ENCODE measurements at places on chromosomes 6 and 20.

DNA sequence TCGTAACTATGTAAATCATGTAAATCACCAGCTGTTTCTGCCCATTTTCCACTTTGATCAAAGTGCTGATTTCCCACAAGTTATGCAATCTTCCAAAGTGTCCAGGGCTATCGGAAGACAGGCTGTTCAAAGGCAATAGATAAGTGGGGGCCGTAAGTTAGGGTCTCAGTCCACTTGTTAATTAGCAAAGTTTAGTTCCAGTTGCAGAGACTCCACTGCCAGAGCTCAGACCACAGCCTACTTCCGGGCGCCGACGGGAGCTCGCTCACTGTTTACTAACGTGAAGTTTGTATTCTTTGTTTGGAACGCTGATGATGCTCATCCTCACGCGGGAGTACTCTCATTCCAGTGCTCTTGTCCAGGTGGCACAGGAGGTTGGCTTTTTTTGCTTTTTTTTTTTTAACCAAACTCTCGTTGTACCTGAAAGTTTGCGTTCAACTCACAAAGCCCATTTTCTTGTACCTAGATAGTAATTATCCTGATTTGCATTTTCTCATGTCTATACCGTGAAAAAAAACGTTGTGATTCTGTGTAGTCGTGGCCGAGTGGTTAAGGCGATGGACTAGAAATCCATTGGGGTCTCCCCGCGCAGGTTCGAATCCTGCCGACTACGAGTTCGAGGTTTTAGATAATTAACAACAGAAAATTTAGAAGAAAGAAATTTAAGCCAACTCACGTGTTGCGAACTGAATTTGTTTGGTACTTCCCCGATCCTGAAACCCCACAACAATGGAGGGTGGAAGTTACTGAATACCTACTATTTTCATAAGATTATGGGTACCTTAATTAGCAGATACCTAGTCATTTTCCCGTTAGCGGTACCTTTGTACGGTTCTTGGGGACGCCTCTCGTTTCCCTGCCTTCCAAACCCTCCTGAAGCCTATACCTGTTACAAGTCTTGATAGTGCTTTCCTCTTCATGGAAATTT is 29.9 kb upstream of the ZNF184 start:
- no peak for DNase-seq

DNA sequence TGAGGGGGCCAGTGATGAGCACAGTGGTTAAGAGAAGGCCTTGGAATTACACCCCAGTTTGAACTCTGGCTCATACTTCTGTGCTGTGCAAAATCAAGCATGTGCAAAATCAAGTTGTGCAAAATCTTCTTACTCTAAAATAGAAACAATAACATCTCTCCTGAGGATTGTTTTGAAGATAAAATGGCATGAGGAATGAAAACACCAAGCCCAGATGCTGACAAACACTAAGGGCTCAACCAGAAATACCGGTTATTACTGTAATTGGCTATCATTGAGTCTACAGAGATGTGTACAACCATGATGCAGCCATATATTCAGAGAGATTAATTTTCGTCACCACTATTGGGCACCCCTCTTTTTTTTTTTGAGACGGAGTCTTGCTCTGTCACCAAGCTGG is 5.9 kb upstream of the BCAS1 start:
- no peak for DNase-seq

DNA sequence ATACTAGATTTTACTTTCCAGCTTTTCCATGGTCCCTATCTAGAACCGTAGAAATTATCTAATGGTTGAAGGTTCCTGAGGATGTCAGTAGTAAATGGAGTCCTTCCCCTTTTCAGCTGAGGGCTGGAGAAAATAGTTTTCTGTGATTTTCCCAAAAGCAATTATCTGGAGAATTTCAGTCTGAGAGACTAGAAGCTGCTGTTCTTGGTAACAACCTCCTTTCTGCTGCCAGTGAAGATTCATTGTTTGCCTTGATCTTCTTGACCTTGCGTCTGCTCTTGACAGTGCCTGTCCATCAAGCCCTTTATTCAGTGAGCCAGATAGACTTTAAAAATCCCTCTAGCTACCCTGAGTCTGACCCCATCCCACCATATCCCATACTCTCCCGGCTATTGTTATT is 73.1 kb downstream of the PHACTR2 start:
- DNase-seq = no peak

DNA sequence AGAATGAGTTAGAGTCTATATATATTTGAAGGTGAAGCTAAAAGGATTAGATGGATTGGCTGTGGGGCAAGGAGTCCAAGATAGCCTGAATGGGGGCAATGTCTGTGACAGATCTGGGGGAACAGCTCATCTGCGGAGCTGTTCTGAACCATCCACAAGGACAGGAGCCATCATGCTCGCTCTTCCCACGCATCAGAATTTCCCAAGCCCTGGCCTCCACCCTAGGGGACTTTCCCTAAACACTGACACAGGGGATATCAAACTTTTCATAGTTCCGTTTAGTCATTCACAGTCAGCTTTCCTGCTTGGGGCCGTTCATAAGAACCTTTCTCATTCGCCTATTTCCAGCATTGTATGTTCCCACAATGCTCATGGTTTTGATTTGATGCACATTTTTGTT is 37.6 kb upstream of the CCN6 start:
- DNase-seq = no peak

DNA sequence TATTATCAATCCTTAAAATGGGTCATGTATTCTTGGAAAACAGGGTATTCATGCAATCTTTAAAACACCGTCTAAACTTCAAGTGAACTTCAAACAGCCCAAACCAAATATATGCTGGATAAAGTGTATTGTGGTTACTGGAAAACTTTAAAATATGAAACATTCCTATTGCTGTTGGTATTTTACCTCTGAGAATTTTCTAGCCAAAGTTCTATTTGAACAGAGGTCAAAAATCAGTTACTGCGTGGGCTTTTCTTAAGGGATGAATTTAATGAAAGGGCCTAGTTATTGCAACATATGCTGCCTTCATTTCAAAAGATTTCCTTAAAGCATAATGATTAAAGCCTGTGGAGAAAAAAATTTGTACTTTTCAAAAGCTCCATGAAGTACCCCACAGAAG is 436.0 kb downstream of the PLCB1 start:
- no peak for DNase-seq

DNA sequence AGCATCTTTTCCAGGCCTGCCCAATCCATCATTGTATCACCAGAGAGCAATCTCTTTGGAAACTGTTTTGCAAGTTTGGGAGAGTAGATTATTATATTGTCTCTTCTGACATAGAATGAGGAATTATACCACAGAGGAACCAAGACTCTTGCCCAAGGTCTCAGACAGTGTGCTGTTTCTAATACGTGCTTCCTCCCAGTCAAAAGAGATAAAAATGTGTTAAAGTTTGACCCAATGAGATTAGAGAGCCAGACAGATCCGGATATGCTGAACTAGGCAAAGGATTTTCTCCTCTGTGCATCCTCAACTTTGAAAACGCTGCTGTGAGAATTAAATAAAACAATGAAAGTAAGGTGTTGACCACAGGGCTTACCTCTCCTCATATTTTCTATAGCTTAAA is 18.6 kb upstream of the NT5E start:
- DNase-seq = no peak

GRCh38 chr6:2021713-2022125 is 223.7 kb downstream of the GMDS start:
- DNase-seq = no peak

- no peak for DNase-seq
These were observed 118.5 kb upstream of the JAG1 start for GRCh38 chr20:10792291-10792690.

DNA sequence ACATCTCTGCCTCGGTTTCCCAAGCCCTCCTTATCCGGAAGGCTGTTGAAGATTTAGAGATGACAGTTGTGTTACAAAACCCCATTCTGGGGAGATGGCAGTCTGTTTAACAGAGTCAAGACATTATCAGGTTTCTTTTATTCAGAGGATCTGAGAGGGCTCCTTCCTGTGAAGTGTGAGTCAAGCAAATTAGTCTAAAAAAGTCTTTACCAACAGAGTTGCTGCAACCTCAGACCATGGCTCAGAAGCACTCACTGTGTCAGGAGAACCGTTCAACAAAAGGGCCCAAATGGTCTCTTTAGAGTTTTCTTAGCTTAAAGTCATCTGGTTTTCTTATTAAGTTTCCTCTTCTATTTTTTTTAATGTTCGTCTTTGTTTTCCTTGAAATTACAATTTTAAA is 717.8 kb downstream of the EPM2A start:
- DNase-seq = no peak

DNA sequence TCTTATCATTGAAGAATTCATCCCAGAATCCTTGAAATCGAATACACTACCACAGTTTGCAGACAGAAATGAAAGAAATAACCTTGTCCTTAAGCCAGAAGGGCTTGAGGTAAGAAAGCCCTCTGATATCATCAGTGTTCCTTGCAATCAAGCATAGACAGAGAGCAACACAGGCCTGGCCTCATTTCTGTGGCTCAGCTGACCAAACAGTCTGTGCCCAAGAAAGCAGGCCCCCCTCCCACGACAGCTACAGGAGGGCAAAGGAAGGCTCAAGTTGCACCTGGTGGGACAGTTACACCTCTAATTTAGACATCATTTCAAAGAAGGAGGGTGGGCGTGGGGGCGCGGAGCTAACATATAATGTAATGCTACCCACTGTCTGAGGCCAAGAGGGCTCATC is 21.6 kb downstream of the KIF16B start:
- no peak for DNase-seq

DNA sequence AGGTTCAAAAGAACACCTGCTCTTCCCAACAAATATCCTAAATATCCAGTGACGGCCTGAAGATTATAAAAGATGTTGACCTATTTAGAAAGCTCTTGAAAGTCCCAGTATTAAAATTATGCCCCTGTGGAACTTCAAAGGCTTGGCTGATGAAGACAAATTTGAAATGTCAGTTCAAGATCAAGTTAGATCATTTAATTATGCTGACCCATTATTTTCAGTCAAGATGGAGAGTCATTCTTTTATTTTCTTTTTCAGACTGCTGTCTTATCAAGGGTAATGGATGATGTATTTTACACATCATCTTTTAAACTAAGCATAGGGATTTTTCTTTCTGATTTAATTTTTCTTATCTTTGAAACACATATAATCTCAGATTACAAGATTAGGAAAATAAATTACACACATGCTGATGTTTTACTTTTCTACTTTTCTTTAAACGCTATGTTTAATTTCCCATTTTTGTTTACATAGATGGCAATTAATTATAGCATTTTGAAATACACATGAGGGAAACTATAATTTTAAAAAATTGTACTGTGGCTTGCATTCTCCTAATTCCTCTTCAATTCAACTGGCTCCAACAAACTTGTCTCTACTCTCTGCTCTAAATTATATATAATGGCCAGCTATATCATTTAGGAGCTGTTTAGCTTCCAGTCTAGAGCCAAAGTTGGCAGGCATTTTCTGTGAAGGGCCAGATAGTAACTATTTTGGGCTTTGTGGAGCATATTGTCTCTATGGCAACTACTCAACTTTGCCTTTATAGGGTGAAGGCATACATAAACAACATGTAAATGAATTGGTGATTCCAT is 123.7 kb downstream of the RCAN2 start:
- no peak for DNase-seq

- no peak for DNase-seq
These were observed 12.2 kb upstream of the KCNG1 start for GRCh38 chr20:51034988-51035656.

DNA sequence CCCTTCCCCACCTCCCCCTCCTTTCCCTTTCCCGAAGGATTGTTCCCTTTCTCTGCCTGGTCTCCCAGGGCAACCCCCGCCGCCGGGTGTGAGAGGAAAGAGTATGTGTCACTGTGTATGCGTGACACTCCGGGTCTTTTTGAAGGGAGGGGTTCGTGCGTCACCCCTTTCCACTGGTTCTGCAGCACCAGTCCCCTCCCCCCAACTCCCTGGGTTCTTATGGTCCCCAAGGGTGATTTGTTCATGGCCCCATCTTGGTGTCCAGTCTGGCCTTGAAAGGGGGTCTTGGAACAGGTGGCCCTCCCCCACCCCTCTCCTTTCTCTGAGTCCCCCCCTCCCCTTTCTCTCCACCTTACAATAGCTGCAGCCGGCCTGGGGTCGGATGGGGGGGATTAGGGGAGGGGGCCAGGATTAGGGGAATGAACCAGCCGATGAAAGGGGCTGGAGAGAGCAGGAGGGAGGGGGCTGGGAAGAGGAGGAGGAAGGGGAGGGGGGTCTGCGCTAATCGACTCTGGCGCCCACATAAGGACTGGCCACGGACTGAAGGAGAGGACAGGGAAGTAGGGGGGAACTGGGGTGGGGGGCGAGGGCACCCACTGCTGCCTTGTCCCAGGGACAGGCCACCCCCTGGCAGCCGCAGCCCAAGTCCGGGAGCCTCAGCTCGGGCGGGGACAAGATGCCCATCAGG is 1.3 kb upstream of the RING1 start:
- no peak for DNase-seq

GRCh38 chr20:275791-276190 is 14.8 kb downstream of the C20orf96 start:
- no peak for DNase-seq

GRCh38 chr20:42041000-42041565 is 422.9 kb upstream of the CHD6 start:
- DNase-seq = no peak

DNA sequence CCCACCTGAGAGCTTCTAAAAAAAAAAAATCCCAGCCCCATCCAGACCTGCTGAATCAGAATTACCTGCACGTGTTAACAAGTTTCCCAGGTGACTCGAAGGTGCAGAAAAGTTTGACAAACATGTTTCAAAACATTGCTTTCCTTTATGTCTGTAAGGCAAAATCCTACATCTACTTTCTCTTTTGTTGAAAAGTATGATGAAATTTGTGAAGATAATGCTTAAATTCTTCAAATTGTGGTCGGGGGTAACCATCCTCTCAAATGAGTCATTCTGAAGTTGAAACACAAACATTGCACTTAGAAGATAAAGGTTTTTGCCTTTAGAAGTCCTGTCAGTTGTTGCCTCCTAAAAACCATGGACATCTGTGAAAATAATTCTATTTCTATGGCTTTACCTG is 429.7 kb downstream of the EPHA7 start:
- no peak for DNase-seq

GRCh38 chr6:17839513-17840223 is 132.9 kb upstream of the NUP153 start:
- DNase-seq = no peak

GRCh38 chr6:170405311-170405975 is 98.9 kb downstream of the FAM120B start:
- no peak for DNase-seq

GRCh38 chr6:22751223-22751622 is 181.9 kb downstream of the HDGFL1 start:
- no peak for DNase-seq

DNA sequence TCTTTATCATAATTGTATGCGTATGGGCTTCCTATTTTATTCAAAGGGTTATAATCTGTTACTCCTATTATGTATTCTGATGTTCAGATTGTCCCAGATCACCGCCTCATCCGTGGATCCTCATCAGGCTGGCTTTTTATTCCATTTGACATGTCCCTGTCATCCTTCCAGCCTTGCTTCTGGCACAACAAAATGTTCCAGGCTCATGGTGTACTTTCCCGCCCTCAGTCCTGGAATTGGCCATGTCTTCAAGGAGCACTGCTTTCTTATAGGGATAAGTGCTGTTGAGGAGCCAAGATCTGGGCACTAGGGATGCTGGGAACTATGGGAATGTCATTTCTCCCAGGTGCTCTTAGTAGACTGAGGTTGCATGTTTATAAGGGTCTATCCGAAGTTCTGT is 207.8 kb downstream of the JARID2 start:
- no peak for DNase-seq

Measured in NCI-H1048 (cell line).